Suppressor macrophage (primary cell): ENCODE measurements at places on chromosomes 16 and 17.

DNA sequence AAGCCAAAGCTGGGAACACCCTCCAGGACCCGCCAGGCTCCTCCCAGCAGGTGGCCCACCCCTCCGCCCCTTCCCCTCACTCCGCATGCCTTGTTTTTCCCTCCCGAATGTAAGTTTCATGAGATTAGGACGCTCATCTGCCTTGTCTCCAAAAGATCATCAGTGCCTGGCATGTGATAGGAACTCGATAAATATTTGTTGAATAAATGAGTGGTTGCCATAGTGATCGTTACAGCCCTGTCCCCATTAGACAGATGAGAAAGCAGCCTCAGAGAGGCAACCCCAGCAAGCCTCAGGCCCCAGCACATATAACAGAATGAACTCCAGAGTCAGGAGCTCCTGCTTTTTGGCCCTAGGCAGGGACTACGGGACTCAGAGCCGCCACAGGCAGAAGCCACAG, 5.0 kb downstream of the CAMKK1 start:
- DNase-seq = no peak

- peak; percentile 86 for DNase-seq
Observed at GRCh38 chr17:64411999-64412771, 21.5 kb upstream of the PECAM1 start.

DNA sequence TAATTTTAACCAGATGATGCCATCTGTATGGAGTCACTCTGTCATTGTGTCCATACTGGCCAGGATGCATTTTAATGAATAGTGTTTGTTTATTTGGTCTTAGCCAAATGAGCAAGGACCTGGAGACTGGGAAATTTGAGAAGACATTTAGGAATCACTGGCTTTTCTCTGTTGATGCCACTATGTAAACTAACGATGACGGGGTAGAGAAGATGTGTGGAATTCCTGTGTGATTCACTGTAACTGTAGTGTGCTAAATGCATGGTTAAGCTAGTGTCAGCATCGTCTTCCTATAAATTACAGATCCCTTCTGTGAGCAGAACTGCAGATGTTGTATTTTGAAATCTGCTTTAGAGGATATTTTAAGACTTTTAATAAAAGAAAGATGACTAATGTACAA, 66.6 kb downstream of the NOS2 start:
- no peak for DNase-seq

DNA sequence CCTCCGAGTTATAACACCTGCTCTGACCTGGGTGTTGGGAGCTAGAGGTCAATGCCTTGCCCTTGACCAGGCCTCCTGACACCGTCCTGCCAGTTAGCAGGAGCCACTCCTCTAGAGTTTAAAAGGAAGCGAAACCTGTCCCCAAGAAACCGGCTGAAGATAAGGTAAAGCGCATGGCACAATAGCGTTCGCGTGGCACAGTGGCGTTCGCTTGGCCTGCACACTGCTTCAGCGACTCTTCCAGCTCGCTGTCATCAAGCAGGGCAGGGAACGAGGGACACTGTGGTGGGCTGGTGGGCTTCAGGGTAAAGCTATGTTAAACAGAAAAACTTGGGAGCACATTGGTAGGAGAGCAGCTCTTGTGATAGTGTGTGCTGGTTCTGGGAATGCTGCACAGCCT, 28.2 kb upstream of the ETV4 start:
- DNase-seq = no peak

DNA sequence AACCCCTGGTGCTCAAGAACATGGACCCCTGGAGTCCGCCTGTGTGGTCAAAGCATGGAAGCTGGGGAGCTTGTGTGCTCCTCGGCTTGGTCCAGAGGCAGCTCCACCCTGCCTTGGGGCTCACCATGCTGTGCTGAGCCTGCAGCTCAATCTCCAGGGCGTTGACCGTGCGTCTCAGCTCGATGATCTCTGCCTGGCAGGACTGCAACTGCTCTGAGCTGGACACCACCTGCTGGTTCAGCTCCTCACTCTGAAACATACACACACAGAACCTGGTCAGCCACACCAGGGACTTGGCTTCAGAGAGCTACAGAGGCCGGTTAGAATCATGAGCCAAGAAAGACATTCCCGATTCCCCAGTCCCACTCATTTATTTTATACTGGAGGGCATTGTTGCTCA, 2.7 kb downstream of the KRT35 start:
- DNase-seq = no peak

- peak; percentile 45 for DNase-seq
Observed at GRCh38 chr17:41521574-41522261, 3.0 kb upstream of the KRT15 start.

GRCh38 chr16:87192452-87193073, 124.6 kb downstream of the C16orf95 start:
- no peak for DNase-seq
